ENCODE measurements at places on chromosomes 5 and 9. TPM values are rescaled to one million over a fixed set of nuclear protein-coding genes. Genes with fewer than 3 reads are reported as not detected.

GRCh38 chr9:37062336-37062735, 28.3 kb upstream of the PAX5 start:
- DNase-seq = no peak

DNA sequence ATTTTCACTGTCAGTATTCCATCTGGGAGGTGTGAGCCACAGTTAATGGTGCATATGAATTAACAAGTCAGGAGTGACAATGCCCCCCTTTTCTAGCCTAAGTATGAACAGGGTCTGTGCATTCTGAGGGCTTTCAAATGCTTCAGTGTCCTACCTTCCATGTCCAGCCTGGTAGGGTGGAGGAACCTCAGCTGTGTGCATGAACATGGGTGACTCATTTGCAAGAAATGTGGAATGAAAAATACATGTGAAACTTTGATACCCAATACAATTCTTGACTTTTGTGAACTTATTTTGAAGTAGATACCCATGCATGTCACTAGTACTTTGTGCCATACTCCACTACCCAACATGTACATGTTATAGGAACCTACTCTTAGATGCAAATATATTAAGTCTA, 375.8 kb downstream of the SEMA5A start:
- DNase-seq = no peak

- no peak for DNase-seq
These were observed 6.6 kb downstream of the PTGES2 start for GRCh38 chr9:128120741-128121465.

DNA sequence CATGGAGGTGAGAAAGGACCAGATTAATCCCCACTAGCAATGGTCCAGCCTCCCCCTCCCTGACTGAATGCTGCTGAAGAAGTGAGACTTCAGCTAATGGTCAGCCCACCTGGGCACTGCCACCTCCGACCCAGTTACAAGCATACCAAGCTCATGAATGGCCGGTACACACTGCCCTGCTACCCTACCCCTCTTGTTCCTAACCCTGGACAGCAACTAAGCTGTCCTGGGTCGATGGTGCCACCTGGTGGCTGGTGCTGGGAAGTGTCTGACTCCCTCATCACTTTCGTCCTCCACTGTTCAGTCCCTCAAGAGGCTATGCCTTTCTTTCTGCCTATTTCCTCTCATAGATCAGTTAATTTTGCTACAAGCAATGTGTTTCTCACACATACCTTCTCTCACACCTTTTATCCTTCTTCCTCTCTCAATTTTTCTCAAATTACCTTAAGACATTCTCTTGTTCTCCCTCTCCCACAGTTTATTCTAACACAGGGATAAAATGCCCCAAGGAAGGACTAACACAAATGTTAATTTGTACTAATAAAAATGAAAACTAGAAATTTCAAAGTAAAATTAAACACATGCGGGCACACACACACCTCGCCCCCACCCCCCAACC, 42.4 kb downstream of the PAX5 start:
- DNase-seq = peak; percentile 16

- no peak for DNase-seq
These were observed 262.1 kb downstream of the ENC1 start for GRCh38 chr5:74378464-74378863.

- DNase-seq = no peak
These were observed 53.1 kb downstream of the SVEP1 start for GRCh38 chr9:110526426-110526825.

DNA sequence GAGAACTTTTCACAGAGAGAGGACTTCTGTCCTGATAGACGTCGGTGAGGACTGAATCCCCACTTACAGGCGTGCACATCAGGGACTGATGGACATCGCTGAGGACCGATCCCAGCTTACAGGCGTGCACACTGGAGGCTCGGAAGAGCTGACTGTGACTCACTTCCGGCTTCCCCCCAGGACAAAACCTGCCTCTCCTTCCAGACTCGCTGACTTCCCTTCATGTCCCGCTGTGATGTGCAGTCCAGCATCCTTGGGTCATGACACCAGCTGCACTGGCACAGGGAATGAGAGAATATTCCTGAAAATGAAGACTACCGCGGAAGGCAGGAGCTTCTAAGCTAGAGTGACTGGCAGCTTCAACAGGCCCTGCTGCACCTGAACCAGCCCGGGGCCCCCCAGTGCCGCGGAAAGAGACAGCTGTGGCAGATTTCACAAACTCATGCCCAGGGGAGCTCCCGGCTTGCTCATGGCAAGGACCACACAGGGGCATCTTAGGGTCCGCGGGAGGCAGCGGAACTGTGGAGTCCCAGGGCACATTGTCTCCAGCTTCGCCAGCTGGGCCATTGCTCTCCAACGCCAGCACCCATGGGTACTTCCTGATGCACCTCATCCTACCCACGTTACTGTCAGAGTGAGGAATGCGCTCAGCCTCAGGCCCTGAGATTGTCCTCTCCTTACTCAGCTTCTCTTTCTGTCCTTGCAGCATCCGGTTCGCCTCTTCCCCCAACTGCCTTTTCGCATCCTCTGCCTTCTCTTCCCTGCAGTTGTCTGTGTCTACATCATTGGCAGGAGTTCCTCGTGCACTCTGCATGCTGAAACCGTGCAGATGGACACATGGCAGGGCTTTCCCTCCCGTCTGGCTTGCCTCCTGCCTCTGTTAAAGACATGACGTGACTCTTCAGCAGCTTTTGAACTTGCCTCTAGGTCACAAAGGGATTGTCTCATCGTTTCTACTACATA, 29.5 kb downstream of the SURF6 start:
- DNase-seq = no peak

GRCh38 chr5:56549096-56549886, 266.1 kb upstream of the MAP3K1 start:
- DNase-seq = peak; percentile 6

- no peak for DNase-seq
These were observed 199.1 kb downstream of the NNT start for GRCh38 chr5:43802119-43802518.

DNA sequence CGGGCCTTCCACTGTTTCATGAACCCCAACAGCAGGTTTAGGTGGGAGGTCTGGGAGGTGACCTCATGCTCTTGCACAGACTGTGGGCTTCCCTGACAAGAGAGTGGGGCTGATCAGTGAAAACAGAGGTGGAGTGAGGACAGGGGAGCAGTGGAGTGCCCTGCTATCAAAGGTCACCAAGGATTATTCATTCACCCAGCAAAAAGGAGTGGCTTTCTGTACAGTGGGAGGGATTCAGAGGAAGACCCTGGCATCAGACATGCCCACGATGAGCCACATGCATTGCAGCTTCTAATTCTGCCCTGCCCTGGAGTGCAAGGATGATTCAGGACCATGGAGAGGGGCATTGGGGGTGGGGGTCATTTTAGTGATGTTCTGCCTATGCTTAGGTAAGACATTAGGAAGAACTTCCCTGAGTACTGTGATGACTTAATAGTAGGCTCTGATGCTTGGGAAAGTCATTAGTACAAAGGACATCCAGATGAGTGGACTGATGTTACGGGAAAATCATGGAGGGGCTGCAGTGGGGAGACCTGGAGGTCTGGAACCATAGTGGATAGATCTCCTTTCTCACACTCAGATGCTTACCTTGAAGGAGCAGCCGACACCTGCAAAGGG, 12.8 kb downstream of the TRAF1 start:
- no peak for DNase-seq

GRCh38 chr9:115642285-115642684, 511.3 kb upstream of the PAPPA start:
- DNase-seq = no peak

DNA sequence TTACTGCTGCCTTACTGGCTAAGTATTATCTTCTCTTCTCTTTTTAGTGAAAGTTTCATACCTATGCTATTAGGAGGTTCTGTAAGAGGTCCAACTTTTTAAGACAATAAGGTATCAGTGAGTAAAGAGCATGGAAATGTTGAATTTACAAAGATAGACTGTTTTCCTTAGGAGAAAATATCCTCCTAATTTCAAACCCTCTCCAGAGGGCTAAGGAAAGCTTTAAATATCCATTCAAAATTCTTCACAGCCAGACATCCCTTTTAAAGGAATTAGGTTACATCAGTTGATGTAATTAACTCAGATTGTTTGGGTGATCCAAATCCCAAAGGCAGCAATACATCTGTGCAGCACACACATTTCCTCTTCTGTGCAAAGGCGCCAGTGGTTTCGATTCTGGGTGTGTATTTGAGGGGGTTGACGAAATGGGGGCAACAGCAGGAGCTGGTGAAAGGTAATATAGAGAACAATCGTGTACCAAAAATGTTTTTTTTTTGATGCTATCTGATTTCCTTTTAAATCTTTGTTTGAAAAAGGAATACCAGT, 273.8 kb upstream of the RPS23 start:
- DNase-seq = no peak

GRCh38 chr5:77849308-77849900, 73.3 kb upstream of the TBCA start:
- DNase-seq = no peak

DNA sequence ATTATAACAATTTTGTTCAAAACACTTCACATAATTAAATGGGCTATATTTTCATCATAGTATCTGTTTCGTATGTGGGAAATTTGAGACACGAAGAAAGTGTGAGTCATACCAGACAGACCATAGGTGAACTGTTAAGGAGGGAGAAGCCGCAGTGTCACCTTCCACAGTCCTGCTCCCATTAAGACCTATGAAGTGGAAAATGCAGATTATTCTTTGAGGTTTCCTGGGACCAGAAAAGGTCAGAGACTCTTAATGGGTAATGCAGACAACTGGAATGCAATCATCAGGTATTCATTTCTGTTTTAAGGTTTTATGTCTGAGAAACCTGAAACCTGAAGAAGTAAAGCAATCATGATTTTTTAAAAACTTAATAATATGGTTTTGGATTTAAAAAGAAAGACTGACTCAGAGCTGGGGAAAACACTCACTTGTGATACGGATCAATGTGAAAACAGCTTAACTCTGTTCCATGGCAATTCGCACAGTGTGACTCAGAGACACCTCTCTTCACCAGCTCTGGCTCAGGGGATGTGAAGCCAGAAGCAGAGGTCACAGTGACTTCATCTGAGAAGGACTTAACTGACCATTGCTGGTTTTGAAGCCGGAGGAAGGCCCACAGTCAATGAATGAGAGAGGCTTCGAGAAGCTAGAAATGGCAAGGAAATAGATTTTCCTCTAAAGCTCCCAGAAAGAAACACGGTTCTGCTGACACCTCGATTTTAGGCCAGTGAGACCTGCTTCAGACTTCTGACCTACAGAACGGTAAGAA, 17.2 kb upstream of the GCNT1 start:
- peak; percentile 77 for DNase-seq

DNA sequence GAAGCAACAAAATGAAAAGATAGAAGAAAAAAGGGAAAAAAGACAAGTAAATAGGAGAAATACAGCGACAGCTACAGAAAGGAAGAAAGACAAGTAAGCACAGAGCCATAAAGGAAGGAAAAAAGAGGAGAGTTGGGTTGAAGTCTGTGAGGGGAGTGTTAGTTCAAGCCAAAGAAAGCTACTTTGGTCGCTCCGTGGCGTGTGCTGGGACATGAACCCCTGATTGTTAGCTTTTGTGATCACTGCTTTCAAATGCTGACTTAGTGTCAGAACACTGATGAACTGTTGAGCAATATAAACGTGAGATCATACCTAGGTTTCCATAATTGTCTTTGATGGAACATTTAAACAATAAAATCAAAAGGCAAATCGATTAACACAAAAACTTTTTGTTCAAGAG, 370.1 kb downstream of the TMEM161B start:
- no peak for DNase-seq

Gene GAS1
- total RNA-seq = 0.15 TPM

Gene NPDC1
- 181 TPM for total RNA-seq

Gene SAXO1
- not detected for total RNA-seq

Gene LCN2
- not detected for total RNA-seq

Gene LECT2
- total RNA-seq = not detected

Gene OLFM1
- 0.95 TPM for total RNA-seq

Gene UNC5A
- total RNA-seq = 0.22 TPM

Gene UNC13B
- 46.2 TPM for total RNA-seq

Gene SPINK7
- not detected for total RNA-seq

Gene NADK2
- 20.3 TPM for total RNA-seq

Gene FOXI1
- not detected for total RNA-seq

Gene NEK6
- 65.9 TPM for total RNA-seq

Gene AGXT2
- total RNA-seq = not detected

Data from endothelial cell of umbilical vein (primary cell).